Left renal cortex interstitium (tissue), 4 donors: ENCODE measurements at places on chromosomes 6 and 20. TPM values are rescaled to one million over a fixed set of nuclear protein-coding genes. Genes with fewer than 3 reads are reported as not detected.

The CLIC5 gene
- 199 TPM for polyA plus RNA-seq

The PRL gene
- polyA plus RNA-seq = not detected

The CLPSL1 gene
- polyA plus RNA-seq = 1.1 TPM

The DNAH8 gene
- polyA plus RNA-seq = 0.38 TPM

The DCBLD1 gene
- polyA plus RNA-seq = 10.2 TPM
